ENCODE measurements at places on chromosomes 16 and 17.

- DNase-seq: no peak
Observed at GRCh38 chr17:2611627-2612026, 18.2 kb downstream of the PAFAH1B1 start.

DNA sequence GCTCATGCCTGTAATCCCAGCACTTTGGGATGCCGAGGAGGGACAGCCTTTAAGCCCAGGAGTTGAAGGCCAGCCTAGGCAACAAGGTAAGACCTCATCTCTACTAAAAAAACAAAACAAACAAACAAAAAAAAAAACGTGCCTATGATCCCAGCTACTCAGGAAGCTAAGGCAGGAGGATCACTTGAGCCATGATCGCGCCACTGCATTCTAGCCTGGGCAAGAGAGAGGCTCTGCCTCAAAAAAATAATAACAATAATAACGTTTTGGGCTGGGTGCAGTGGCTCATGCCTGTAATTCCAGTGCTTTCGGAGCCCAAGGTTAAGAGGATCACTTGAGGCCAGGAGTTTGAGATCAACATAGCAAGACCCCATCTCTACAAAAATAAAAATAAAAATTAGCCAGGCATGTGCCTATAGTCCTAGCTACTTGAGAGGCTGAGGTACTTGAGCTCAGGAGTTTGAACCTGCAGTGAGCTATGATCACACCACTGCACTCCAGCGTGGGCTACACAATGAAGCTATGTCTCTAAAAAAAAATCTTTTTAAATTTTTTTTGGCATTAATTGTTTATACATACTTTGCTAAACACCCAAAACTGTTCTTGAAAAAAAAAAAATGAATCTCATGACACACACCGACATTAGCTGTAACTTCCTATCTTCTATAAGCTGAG, 3.3 kb downstream of the PHLPP2 start:
- DNase-seq: no peak

GRCh38 chr17:78238823-78239488, 7.5 kb downstream of the TMEM235 start:
- no peak for DNase-seq

- peak; percentile 33 for DNase-seq
Observed at GRCh38 chr16:74999609-75000480, 1.0 kb downstream of the ZNRF1 start.

- no peak for DNase-seq
Observed at GRCh38 chr17:30256756-30257506, 21.4 kb upstream of the SLC6A4 start.

GRCh38 chr16:85443531-85443930, 169.6 kb upstream of the GSE1 start:
- no peak for DNase-seq

GRCh38 chr16:89565506-89566372, 5.3 kb downstream of the RPL13 start:
- DNase-seq: no peak

All from putamen (tissue), 1 donor.